Activated CD8-positive, alpha-beta T cell treated with anti-CD3 and anti-CD28 coated beads, Interleukin-2, amount 10 ng/mL, durations not matched to agents 7 days and 5 days (primary cell): ENCODE measurements at places on chromosomes 13 and 19.

GRCh38 chr19:45598267-45599001, 3.6 kb downstream of the GPR4 start:
- no peak for DNase-seq

GRCh38 chr19:42764836-42765235, 642 bp downstream of the PSG8 start:
- DNase-seq: no peak

DNA sequence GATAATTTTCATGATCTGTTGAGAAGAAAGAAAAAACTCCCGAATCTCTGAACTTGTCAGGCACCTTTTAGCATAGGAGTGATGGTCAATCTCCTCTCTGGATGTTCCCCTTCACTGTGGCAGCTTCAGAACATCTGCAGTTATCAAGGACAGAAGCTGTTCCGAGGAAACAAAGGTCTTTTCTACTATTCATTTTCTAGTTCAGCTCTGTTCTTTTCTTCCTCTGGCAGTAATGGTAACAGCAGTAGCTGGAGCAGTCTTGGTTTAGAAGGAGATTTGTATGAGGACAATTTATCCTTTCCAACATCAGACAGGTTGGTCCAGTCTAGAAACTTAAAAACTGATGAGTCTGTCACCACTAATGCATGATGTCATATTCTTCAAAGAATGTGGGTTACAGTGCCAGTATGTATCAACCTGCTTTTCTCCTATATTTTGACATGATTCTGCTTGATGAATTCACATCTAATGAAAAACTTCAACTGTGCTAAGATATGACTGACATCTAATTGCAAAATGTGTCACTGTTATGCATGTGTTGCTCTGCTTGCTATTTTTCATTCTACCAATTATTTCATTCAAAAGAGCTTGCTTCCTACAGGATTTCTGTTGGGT, 41.0 kb downstream of the AKAP11 start:
- DNase-seq: no peak

DNA sequence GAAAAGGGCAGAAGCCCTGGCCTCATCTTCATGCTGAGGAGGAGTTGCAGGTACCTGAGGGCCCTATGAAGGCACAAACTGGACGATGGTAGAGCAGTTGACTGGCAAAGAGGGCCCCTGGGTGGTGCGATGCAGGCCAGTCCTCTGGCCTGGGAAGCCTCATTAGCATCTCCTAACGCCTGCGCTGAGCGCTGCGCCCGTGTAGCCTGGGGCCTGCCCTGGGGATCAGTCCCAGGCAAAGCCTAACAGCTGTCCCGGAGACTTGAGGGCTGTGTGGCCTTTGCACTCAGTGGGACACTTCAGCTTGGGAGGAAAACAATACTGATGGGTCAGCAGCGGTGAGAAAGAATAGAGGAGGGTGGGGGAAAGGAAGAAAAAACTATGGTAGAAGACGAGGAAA, 187.7 kb downstream of the RAP2A start:
- no peak for DNase-seq

DNA sequence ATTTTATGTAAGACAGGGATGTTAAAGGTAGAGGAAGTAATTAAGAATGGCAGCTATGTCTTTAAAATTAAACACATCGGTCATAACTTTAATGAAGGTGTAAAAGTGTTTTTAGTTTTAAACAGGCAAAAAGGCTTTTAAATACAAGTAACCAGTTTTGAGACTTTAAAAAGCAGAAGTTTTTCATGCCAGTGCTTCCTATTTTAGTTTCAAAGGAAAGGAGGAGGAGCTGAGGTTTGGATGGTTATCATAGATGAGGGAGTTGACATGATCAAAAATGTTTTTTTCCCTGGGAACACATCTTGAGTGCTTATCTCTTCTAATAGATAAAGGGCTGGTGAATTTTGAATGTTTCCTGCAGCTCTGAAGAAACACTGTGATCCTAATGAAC, 42.9 kb downstream of the LRCH1 start:
- no peak for DNase-seq

- DNase-seq: peak; percentile 6
These were observed 8.3 kb downstream of the HMGB1 start for GRCh38 chr13:30457306-30457891.

DNA sequence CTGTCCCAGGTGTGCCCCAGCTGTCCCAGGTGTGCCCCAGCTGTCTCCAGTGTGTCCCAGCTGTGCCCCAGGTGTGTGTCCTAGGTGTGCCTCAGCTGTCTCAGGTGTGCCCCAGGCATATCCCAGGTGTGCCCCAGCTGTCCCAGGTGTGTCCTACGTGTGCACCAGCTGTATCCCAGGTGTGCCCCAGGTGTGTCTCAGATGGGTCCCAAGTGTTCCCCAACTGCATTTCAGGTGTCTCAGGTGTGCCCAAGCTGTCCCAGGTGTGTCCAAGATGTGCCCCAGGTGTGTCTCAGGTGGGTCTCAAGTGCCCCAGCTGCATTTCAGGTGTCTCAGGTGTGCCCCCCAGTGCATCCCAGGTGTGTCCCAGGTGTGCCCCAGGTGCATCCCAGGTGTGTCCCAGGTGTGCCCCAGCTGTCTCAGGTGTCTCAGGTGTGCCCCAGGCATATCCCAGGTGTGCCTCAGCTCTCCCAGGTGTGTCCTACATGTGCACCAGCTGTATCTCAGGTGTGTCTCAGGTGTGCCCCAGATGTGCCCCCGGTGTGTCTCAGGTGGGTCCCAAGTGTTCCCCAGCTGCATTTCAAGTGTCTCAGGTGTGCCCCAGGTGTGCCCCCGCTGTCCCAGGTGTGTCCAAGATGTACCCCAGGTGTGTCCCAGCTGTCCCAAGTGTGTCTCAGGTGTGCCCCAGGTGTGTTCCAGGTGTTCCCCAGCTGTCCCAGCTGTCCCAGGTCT, 1.3 kb upstream of the GRK1 start:
- no peak for DNase-seq

GRCh38 chr19:56983171-56983570, 136.6 kb upstream of the USP29 start:
- no peak for DNase-seq

DNA sequence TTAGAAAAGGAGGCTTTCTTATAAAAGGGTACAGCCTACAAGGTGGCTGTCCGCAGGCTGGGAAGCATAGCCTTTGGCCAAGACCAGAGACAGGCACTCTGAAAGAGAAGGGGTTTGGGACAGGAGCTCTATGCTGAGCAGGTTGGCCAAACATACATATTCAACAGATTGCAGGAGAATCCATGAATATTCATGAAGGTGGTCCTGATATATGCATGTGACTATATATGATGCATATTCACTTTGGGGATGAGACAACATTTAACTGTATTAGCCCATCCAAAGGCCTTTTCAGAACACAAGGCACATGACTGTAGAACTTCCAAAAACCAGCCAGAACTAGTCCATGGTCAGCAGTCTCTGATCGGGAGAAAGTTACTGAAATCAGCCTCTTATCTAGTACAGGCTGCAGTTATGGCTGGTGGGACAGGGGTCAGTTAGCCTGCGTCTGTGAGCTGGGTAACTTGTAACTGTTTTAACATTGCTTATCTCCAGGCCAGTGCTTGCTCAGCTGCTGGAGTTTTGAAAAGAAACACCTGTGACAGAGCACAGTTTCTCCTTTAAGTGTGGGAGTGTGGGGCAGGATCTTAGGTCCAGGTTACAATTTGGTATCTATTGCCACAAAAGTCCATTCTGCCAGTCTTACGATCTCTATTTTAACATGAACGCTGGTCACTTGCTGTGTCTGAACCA, 924.2 kb downstream of the UQCRFS1 start:
- DNase-seq: no peak

DNA sequence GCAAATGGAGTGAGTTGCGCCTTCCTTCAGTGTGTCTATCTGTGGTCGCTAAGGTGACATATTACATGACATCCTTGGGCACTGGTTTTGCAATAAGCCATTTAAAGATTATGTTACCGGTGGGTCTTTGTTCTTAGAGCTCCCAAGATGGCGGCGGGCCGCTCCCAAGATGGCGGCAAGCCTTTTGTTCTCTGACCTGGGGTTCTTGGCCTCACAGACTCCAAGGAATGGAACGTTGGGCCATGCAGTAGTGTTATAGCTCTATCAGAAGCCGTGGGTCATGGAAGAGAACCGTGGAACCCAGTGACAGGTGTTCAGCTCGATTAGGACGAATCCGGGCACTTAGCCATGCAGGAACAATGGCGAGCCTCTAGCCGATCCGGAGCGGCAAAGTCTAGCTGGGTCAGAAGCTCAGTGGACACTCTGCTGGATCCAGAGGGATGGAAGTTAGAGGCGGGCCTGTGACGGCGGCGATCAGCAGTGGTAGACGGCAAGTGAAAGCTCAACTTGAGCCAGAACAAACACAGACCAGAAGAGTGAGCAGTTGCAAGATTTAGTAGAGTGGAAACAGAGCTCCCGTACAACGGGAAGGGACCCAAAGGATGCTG, 188.6 kb downstream of the TEX29 start:
- no peak for DNase-seq

DNA sequence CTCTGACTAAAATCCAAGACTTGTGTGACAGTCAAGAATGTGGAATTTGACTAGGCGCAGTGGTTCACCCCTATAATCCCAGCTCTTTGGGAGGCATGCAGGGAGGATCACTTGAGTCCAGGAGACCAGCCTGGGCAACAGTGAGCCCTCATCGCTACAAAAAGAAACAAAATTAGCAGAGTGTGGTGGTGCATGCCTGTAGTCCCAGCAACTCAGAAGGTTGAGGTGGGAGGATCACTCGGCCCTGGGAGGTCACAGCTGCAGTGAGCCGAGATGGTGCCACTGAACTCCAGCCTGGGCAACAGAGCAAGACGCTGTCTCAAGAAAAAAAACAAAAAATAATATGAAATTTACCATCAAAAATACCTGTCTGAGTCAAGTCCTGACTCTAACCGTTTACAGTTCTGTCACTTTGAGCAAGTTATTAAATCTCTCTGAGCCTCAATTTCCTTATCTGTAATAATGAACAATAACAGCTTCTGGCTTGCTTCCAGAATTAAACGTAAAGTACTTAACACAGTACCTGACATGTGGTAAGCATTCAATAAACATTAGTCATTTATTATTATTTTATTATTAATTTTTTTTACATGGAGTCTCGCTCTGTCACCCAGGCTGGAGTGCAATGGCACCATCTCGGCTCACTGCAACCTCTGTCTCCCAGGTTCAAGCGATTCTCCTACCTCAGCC, 204.6 kb upstream of the TSC22D1 start:
- DNase-seq: no peak

DNA sequence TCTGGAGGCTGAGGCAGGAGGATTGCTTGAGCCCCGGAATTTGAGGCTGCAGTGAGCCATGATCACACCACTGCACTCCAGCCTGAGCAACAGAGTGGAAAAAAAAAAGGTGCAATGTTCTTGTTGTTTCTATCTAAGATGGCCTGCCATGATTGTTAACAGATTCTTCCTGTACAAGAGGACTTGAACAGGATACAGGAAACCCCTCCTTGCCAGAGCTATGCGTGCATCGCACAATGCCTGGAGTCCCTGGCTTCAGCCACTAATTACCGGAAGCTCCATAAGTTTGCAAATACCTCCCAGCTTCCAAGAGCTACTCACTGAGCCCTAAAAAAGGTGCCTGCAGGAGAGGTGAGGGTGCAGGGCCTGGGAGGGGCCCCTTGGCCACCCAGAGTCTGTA, 13.1 kb upstream of the HIF3A start:
- DNase-seq: no peak

DNA sequence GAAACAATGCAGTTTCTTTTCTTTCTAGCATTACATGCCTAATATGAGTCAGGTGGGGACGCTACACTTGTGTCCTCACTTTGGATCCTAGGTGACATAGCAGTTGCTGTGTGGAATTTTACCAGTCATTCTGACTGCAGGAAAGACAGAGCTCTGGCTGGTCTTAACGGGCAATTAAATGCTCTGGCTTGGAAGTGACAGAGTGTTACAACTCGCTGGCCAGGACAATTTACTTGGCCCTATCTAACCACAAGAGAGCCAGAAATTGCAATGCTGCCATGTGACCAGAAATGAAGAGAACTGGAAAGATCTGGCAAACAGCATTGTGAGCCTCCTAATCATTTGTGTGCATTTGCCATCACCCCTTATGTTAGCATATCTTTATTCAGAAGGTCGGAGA, 351.1 kb downstream of the DCT start:
- DNase-seq: no peak

DNA sequence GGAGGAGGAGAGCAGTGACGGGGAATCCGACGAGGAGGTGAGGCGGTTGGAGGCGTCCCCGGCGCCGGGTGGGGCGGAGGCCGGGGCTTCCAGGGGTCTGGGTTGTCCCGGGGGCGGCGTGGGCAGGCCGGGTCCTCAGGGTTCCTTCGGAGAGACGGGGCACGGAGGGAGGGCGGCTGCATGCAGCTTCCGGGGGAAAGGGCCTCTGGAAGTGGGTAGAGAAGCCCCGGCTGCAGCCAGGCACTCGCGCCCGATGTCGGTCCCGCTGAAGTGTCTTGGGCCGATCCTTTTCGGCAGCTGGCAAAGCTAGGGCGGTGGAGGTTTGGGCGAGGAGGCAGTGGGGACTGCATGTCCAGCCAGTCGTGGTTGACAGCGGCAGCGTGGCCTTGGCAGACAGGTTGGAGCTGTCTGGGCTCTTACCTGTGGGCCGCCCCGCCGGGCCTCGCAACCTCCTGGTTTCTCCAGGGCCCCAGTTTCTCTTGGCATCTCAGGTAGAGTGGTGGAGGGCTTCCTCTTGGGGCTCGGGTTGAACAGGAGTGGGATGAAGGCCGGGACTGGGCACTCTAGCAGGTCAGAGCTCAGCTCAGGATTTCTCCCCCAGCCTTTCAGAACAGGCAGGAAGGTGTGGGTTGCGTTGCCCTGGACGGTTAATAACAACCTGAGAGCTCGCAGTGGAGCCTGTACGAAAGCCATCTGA, 690 bp downstream of the KMT2B start:
- DNase-seq: peak; percentile 65

GRCh38 chr19:13149628-13150186, 468 bp downstream of the STX10 start:
- peak; percentile 62 for DNase-seq

DNA sequence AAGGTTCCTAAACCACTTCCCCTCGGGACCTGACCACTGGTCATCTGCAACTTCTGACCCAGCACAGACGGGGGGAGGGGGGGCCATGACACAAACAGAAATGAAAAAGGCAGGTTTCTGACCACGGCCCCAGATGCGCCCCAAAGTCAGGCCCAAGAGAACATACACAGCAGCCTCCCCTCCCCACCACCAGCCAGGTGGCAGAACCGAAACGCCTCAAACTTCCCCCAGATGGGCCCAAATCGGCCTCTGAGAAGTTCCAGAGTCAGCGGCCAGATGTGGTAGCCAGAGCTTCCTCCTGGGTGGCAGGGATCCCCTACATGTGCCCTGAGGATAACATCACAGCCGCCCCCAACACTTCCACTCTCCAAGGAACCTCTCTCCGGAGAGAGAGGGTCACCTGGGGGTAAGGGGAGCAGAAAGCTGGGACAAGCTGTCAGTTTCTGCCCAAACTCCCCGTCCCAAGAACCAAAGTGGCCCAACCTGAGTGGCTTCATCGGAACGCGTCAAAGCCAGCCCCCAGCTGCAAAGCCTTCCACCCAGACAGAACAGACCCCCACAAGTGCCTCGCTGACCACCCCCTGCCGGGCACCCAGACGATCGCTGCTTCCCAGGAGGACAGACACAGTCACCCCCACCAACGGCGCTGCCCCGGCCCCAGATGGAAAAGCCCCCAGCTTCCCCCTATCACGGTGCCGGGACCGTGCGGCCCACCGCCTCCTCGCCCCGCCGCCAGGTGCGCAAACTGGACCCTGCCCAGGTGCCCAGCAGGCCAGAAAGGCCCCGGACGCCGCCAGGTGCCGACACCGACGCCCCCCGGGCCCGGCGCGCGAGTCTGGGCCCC, 800 bp downstream of the ELL start:
- peak; percentile 42 for DNase-seq

- DNase-seq: no peak
These were observed 1.5 kb downstream of the RNF225 start for GRCh38 chr19:58396691-58397532.

GRCh38 chr13:71609271-71609670, 257.7 kb downstream of the DACH1 start:
- DNase-seq: no peak
